ENCODE measurements at places on chromosomes 12 and 14. TPM values are rescaled to one million over a fixed set of nuclear protein-coding genes. Genes with fewer than 3 reads are reported as not detected.

GRCh38 chr14:58750321-58751269 is 112.8 kb downstream of the DACT1 start:
- H3K4me3 ChIP-seq = no peak overlapping the region
- no peak overlapping the region for H3K27ac ChIP-seq
- H3K27me3 ChIP-seq = no peaks in the 10 kb centered on the region
- no peak for DNase-seq
- peaks cover 6% of the 10 kb centered on the region for H3K4me1 ChIP-seq

Gene SOAT2
- total RNA-seq = 5.3 TPM

DNA sequence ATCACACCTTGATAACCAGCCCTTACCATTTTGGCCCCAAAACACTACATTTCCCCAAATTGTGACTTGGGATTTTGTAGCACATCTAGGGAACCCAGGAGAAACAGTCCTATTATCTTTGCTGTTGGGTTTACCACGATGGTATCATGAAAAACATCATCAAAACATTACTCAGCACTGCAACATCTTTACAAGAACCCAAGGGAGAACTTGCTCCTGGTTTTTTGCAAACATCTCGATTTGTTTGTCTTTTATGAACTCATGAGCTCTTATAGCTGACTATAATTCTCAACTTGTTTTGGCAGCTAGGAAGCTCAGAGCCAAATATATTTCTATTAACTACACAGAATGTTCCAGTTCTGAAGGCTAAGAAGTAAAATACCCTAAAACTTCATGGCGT is 65.7 kb downstream of the TBX5 start:
- H3K4me3 ChIP-seq = no peak overlapping the region
- no peak for DNase-seq
- H3K27ac ChIP-seq = no peak overlapping the region

Gene NCAPD2
- 195 TPM for total RNA-seq

GRCh38 chr12:33536431-33536830 is 96.8 kb upstream of the SYT10 start:
- no peak for DNase-seq
- H3K36me3 ChIP-seq = no peaks in the 10 kb centered on the region
- H3K27me3 ChIP-seq = no peaks in the 10 kb centered on the region
- no peak overlapping the region for H3K4me3 ChIP-seq
- no peaks in the 10 kb centered on the region for H3K4me1 ChIP-seq
- no peak overlapping the region for H3K27ac ChIP-seq

DNA sequence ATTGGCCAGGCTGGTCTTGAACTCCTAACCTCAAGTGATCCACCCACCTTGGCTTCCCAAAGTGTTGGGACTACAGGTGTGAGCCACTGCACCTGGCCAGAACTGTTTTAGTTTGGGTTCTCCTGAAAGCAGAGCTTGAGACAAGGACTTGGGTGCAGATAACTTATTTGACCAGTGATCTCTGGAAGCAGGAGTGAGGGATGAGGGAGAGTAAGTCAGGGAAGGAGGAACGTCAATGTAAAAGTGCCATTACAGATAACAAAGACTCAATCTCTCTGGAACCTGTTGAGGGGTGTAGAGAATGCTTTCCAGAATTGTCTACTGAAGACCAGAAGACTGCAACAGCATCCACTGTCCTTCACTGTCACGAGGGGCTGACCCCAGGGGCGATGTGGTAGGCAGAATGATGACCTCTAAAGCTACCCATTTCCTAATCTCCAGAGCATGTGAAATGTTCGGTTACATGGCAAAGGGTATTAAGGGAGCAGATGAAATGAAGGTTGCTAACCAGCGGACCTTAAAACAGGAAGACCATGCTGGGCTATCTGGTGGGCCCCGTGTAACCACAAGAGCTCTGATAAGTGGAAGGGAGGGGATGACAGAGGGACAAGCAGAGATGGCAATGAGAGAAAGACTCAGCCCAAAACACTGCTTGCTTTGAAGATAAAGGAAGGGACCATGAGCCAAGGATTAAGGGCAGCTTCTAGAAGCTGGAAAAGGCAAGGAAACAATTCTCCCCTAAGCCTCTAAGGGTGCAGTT is 207.8 kb downstream of the RBM19 start:
- no peaks in the 10 kb centered on the region for H3K4me1 ChIP-seq
- H3K36me3 ChIP-seq = no peaks in the 10 kb centered on the region
- H3K27me3 ChIP-seq = peaks cover 13% of the 10 kb centered on the region
- H3K4me3 ChIP-seq = no peak overlapping the region

DNA sequence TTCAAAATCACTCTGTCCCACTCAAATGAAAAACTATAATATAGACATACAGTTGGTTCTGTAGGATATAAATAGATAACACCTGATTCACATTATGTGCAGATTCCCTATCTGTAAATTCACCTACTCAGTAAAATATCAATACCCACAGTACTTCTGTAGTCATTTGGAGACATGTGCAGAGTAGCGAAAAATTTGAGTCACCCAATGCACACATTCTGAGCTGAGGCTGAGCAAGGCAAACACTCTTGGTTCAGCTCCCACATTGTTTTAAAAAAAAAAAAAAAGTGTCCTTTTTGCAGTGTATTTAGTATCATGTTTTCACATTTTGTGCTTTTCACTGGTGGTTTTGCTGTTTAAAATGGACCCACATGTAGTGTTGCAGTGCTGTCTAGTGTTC is 27.3 kb upstream of the BBS10 start:
- peaks cover 6% of the 10 kb centered on the region for H3K4me1 ChIP-seq
- no peak for DNase-seq
- H3K27me3 ChIP-seq = no peaks in the 10 kb centered on the region
- H3K27ac ChIP-seq = no peak overlapping the region

DNA sequence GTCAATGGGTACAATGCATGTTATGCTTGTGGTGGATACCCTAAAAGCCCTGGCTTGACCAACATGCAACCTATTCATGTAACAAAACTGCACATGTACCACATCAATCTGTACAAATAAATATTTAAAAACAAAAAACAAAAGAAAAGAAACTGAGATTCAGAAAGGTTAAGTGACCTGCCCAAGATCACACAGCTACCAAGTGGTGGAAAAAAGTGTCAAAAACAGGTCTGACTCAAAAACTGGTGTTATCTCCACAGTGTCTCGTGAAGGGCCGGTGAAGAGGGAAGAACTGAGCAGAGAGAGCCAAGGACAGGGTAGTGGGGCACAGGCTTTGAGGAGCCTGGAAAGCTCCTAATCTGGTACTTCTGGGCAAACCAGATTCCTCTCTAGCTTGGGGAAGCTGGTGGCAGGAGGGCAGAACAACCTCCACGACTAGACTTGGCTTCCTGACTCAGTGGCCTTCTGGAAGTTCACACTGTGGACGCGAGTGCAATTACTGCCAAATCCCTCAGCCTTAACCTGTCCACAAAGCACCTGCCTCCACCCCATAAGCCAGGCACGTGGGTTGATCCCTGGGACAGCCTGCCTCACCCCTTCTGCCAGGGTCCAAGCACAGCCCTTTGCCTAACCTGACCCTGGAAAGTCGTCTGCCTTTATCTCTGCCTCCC is 15.6 kb downstream of the ZBTB39 start:
- DNase-seq = no peak
- H3K36me3 ChIP-seq = peaks cover under 1% of the 10 kb centered on the region
- H3K27me3 ChIP-seq = peaks cover 1% of the 10 kb centered on the region
- no peak overlapping the region for H3K4me3 ChIP-seq
- H3K4me1 ChIP-seq = peaks cover 12% of the 10 kb centered on the region
- H3K27ac ChIP-seq = no peak overlapping the region

Data from activated CD8-positive, alpha-beta T cell treated with anti-CD3 and anti-CD28 coated beads for 36 hours (primary cell).